Neural progenitor cell (in vitro differentiated cells): ENCODE measurements at places on chromosomes 3 and 15. TPM values are rescaled to one million over a fixed set of nuclear protein-coding genes. Genes with fewer than 3 reads are reported as not detected.
A peak's percentile ranks its signal among the peaks of the same experiment; 100 is the strongest.

The MKRN2OS gene
- total RNA-seq = not detected in 2 replicates

The LRTM1 gene
- not detected in 2 replicates for total RNA-seq

The CCR3 gene
- total RNA-seq = not detected in 2 replicates

The CEMIP gene
- total RNA-seq = 0.03 TPM in 1 of 2 replicates, not detected in the other

The SLC2A2 gene
- not detected in 2 replicates for total RNA-seq

The SHISA5 gene
- total RNA-seq = 54.8 and 133 TPM in 2 replicates

The ATP10A gene
- 0.32 and 0.59 TPM in 2 replicates for total RNA-seq

The ANKUB1 gene
- not detected in 2 replicates for total RNA-seq

The FAM174B gene
- total RNA-seq = 8.6 and 10.1 TPM in 2 replicates

The NOX5 gene
- total RNA-seq = not detected in 2 replicates

- peak; percentile 82 for DNase-seq
- H3K36me3 ChIP-seq = no peaks in the 10 kb centered on the region
- peak overlapping the region; percentile 73 for H3K4me3 ChIP-seq
Measured at GRCh38 chr15:98853161-98853560, 154.4 kb downstream of the PGPEP1L start.

- no peak overlapping the region for H3K4me3 ChIP-seq
- no peak for DNase-seq
- H3K36me3 ChIP-seq = no peaks in the 10 kb centered on the region
- H3K27ac ChIP-seq = no peak overlapping the region
- no peaks in the 10 kb centered on the region for H3K27me3 ChIP-seq
- no peaks in the 10 kb centered on the region for H3K4me1 ChIP-seq
Measured at GRCh38 chr3:58151637-58152036, 59.1 kb downstream of the DNASE1L3 start.

DNA sequence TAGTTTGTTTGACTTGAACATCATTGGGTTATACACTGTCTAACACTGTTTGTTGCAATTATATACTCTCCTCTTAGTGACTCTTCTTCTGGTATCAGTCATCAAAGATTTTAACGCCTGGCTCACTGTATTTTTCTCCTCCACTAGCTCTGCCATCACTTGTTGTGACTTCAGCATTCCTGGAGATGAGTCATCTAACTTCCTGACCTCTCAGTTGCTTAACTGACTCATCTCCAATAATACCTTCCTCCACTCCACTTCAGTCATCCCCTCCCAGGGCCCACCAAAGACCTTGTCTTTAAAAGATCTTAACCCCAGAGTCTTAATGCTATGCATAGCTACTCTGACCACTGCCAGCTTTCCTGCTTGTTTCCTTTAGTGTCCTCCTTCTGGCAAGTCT lies 28.6 kb upstream of the CLSTN2 start:
- H3K4me3 ChIP-seq = no peak overlapping the region
- no peaks in the 10 kb centered on the region for H3K36me3 ChIP-seq
- DNase-seq = no peak
- peaks cover 11% of the 10 kb centered on the region for H3K4me1 ChIP-seq
- H3K27me3 ChIP-seq = no peaks in the 10 kb centered on the region
- H3K27ac ChIP-seq = no peak overlapping the region

- no peak overlapping the region for H3K27ac ChIP-seq
- H3K4me3 ChIP-seq = no peak overlapping the region
- peaks cover 7% of the 10 kb centered on the region for H3K27me3 ChIP-seq
- H3K36me3 ChIP-seq = no peaks in the 10 kb centered on the region
- no peak for DNase-seq
Measured at GRCh38 chr15:75176396-75176761, 25.3 kb upstream of the C15orf39 start.

DNA sequence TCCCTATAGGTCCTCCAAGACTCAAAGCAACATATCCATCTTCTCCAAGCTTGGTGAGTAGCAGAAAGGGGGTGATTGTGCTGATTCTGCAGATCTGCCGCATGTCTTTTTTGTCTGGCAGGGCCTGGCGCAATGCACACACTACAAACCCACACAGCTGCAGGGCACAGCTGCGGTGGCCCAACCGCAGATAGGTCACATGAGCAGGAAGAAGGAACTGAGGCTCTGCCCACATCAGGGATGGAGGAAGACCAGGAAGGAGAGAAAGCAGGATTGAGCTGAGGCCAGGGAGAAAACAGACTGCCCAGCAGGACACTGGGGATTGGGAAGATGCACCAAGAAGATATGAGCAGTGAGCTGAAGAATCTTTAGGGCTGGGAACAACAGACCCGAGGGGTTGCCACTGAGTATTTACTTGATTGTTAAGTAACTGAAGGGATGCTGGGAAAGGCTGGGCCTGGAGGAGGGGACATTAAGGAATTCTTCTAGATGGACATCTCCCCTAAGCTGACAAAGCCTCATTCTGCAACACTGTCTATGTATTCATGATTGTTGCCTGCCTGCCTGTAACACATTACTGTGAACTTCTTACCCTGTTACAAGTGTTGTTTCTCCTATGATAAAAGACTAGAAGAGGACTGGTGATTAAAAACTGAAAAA lies 126.7 kb downstream of the MYLK start:
- no peak overlapping the region for H3K4me3 ChIP-seq
- no peak overlapping the region for H3K27ac ChIP-seq
- no peaks in the 10 kb centered on the region for H3K27me3 ChIP-seq
- no peaks in the 10 kb centered on the region for H3K36me3 ChIP-seq
- H3K4me1 ChIP-seq = peaks cover 16% of the 10 kb centered on the region

GRCh38 chr15:71056111-71056510 lies 59.2 kb upstream of the THSD4 start:
- H3K4me3 ChIP-seq = no peak overlapping the region
- DNase-seq = no peak
- H3K4me1 ChIP-seq = no peaks in the 10 kb centered on the region

DNA sequence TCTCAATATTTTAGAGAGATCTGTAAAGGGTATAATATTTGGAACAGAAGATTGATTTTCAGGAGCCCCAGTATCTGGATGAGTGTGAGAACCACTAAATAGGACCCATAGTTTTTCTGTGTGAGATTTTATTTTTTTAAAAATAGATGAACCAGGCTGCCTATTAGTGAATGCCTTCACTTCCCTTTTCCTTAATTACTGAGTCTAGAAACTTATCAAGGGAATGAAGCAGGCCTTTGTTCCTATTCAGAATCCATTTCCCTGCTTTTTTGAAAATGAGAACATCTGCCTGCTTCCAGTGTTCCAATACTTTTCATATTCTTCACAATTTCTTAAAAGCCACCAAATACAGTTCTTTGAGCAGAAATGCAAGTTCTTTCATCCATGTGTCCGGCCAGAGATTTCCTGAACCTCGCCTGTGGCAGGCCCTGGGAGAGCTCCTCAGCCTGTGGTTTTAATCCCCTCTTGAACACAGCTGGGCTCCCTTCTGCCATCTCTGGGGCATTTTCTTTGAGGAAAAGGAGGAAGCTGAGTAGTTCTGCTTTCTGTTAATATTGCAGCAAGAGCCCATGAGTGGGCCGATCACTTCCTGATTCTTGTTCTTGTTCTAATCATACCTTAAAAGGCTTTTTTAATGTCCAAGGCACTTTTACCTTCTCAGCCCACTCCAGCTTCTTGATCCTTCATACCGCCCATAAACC lies 4.7 kb downstream of the EHD4 start:
- H3K36me3 ChIP-seq = no peaks in the 10 kb centered on the region
- no peak overlapping the region for H3K27ac ChIP-seq
- peak; percentile 54 for DNase-seq

- H3K36me3 ChIP-seq = no peaks in the 10 kb centered on the region
- no peak overlapping the region for H3K4me3 ChIP-seq
- no peaks in the 10 kb centered on the region for H3K27me3 ChIP-seq
- peaks cover 3% of the 10 kb centered on the region for H3K4me1 ChIP-seq
- H3K27ac ChIP-seq = no peak overlapping the region
- DNase-seq = no peak
Measured at GRCh38 chr3:174937478-174937877, 78.3 kb downstream of the NAALADL2 start.

DNA sequence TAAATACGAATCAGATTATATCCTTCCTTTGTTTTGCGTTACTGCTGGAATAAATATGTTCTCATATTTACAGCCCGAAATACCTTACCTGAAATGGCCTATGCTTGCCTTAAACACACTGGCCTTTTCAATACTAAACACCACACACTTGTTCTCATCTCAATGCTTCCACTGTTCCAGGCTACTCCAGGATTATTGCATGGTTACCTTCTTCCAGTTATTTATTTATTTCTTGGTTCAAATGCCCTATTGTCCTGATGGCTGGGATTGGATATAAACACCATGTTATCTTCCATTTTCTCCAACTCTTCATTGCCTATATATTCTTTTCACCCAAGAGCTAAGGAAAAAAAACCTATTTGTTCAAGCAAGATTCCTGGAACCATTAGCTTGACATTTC lies 125.3 kb downstream of the SI start:
- H3K4me1 ChIP-seq = no peaks in the 10 kb centered on the region
- no peaks in the 10 kb centered on the region for H3K27me3 ChIP-seq
- DNase-seq = no peak
- H3K4me3 ChIP-seq = no peak overlapping the region

- no peak for DNase-seq
- no peaks in the 10 kb centered on the region for H3K36me3 ChIP-seq
- no peak overlapping the region for H3K4me3 ChIP-seq
- no peak overlapping the region for H3K27ac ChIP-seq
- no peaks in the 10 kb centered on the region for H3K27me3 ChIP-seq
- H3K4me1 ChIP-seq = peaks cover 20% of the 10 kb centered on the region
Measured at GRCh38 chr3:59508273-59508672, 458.4 kb upstream of the CFAP20DC start.

- H3K27ac ChIP-seq = no peak overlapping the region
- no peaks in the 10 kb centered on the region for H3K4me1 ChIP-seq
- H3K4me3 ChIP-seq = no peak overlapping the region
- H3K36me3 ChIP-seq = no peaks in the 10 kb centered on the region
Measured at GRCh38 chr3:85337895-85338294, 379.1 kb downstream of the CADM2 start.

- no peaks in the 10 kb centered on the region for H3K27me3 ChIP-seq
- H3K27ac ChIP-seq = peak overlapping the region; percentile 80
- no peak overlapping the region for H3K4me3 ChIP-seq
- H3K4me1 ChIP-seq = peaks cover 39% of the 10 kb centered on the region
- no peaks in the 10 kb centered on the region for H3K36me3 ChIP-seq
- no peak for DNase-seq
Measured at GRCh38 chr3:154142608-154143007, 21.4 kb downstream of the ARHGEF26 start.

DNA sequence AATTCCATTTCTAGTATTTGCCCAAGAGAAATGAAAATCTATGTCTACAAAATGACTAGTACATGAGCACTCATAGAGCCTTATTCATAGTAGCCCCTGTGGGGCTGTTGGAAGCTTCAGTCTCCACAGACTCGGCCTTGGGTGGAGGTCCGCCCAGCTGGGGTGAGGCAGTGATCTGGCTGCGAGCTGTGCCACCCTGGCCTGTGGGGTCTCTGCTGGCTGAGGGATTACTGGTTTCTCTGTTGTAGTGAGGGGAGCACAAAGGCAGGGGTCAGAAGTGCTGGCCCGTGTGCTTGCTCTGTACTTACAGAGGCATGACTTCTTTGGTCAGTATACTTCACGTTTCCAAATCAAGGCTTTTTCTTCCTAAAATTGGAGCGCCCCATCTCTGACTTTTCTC lies 158.2 kb downstream of the CHDH start:
- no peak overlapping the region for H3K27ac ChIP-seq
- H3K4me3 ChIP-seq = no peak overlapping the region
- peaks cover 7% of the 10 kb centered on the region for H3K4me1 ChIP-seq
- H3K27me3 ChIP-seq = no peaks in the 10 kb centered on the region
- no peak for DNase-seq

DNA sequence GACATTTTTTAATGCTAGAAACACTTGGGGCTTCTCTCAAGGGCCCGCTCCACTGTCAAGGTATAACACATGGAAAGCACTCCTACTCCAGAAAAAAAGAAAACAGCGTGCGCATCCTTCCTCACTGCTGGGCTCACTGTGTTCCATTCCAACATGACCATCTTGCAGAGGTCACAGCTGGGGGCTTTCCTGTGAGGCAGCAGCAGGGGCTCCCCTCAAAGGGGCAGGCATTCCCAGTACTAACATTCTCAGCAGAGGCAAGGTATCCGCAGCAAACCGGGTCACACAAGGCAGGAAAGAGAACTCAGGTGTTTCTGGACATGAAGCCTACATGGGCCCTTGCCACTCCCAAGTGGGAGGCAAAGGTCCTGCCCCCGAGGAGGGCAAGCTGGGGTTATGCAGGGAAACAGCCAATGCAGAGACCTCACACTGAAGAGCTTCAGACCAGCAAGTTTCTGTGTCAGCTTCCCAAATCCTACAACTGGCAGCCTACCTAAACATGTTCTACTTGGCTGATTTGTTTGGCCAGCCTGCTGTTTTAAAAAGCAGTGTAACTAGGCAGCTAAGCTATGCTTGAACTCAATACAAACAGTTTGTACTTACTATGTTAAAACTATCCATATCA lies 6.4 kb downstream of the BDH1 start:
- no peak for DNase-seq
- peaks cover 33% of the 10 kb centered on the region for H3K4me1 ChIP-seq
- H3K27me3 ChIP-seq = no peaks in the 10 kb centered on the region
- no peak overlapping the region for H3K4me3 ChIP-seq
- H3K27ac ChIP-seq = no peak overlapping the region

GRCh38 chr3:37072892-37073291 lies 79.6 kb downstream of the MLH1 start:
- H3K4me3 ChIP-seq = no peak overlapping the region
- H3K4me1 ChIP-seq = no peaks in the 10 kb centered on the region
- H3K27me3 ChIP-seq = no peaks in the 10 kb centered on the region
- no peak for DNase-seq
- H3K36me3 ChIP-seq = peaks cover 4% of the 10 kb centered on the region

DNA sequence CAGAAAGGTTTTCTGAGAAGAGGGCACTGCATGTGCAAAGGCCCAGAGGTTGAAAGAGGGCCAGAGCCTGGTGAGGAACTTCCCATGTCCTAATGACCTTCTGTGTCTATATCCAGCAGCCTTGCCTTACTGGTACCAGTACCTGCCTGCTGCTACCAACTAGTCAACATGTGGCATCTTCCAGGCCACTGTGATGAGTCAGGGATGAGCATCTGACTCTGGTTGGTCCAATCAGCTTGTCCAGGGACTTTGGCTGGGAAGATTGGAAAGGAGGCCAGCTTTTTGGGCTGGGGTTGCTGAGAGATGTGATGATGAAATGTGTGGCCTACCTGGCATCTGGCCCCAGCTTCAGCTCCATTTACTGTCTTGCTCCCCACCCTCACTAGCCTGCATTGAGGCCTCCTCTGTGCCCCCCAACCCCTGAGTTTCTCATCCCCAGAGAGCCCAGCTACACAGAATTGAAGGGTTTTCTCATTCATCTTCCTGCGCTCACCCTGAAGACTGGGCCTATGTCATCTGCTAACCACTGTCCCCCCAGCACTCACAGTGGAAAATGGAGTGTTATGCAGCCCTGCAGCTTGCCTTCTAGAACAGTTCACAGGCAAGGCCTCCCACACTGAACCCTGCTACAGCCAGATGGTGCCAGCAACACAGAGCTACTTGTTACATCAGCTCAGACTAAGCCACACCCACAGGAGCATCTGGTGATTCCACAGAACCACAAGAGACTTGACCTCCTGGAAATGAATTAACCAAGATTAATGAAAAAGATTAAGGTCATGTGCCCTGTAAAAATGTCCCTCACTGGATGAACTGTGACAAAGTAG lies 1.3 kb upstream of the TWF2 start:
- peaks cover 23% of the 10 kb centered on the region for H3K27me3 ChIP-seq
- no peak for DNase-seq
- H3K4me1 ChIP-seq = peaks cover 8% of the 10 kb centered on the region
- no peaks in the 10 kb centered on the region for H3K36me3 ChIP-seq
